ENCODE measurements at places on chromosomes 4 and X.
A peak's percentile ranks its signal among the peaks of the same experiment; 100 is the strongest.

DNA sequence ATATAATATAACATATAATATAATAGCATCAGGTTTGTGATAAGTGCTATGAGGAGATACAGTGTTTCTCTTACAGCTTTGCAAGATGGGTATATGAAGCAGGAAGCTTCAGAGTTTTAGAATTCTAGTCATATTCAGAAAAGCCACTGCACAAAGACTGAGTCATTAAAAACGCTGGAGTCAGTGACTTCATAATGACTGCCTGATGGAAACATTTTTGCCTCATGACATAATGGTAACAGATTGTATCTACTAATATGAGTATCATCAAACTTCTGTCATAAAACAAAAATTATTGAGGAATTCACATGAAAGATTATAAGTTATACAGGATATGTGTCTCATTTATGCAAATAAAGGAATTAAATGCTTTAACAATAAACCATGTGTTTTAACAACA lies 46.8 kb downstream of the EPHA5 start:
- no peak overlapping the region for H3K4me3 ChIP-seq
- H3K36me3 ChIP-seq, result no peaks in the 10 kb centered on the region
- no peaks in the 10 kb centered on the region for H3K27me3 ChIP-seq
- H3K27ac ChIP-seq, result no peak overlapping the region

DNA sequence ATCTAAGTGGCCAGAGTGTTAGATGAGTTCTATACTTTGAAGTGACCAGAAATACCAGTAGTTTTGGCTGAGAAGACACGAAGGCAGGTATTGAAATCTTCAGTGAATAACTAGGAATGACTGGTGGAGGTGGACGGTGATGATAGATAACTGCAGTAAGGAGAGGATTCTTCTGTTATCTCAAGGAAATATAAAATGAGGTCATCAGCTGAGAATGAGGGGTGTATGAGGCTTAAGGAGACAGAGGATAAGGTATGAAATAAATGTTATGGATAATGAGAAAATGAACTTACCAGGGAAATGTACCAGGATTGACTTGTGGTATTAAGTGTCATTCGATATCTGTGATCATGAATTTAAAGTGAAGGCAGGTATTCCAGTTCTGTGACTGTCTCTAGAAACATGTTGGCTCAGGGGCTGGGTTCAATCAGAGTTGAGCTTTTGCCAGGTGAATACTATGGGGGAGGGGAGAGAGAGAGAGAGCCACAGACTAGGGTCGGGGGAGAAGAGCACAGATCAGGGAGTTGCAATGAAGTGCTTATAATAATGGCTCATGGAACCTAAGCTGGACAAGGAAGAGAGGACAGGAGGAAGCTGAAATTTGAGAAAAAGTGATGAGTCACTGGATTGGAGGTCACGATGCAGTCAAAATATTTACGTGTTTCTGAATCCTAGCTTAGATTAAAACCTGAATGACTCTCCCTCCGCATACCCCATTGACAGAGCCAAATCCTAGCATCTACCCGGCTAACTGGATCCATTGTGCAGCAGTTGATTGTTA lies 37.5 kb upstream of the BRS3 start:
- H3K4me3 ChIP-seq, result no peak overlapping the region
- H3K27me3 ChIP-seq, result no peaks in the 10 kb centered on the region
- no peaks in the 10 kb centered on the region for H3K36me3 ChIP-seq
- H3K4me1 ChIP-seq, result no peaks in the 10 kb centered on the region
- H3K27ac ChIP-seq, result no peak overlapping the region

DNA sequence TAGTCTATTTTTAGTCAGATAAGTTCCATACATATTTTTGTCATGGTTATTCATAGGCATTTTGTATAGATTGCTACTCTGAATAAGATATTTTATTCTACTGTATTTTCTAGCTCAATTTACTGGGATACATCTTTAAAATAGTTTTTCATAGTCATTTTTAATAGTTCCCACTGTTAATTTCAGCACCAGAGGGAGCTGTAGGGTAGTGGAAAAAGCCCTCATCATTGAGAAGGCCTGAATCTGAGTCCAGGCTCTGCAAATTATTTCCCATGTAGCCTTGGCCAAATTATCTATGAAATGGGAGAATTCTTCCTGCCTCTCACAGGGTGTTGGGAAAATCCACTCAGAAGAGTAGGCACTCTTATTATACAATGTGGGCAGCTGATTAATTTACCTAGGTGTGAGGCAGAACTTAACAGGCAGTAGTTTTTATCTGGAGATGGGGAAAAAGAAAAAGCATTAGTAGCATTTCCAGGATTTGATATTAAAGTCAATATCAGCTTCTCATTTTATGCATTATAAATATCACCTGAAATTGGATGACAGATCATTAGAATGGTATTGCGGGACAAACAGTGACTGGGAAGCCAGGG lies 102.9 kb upstream of the PAQR3 start:
- H3K27me3 ChIP-seq, result peaks cover 1% of the 10 kb centered on the region
- H3K4me1 ChIP-seq, result no peaks in the 10 kb centered on the region
- DNase-seq, result no peak
- H3K4me3 ChIP-seq, result no peak overlapping the region
- no peak overlapping the region for H3K27ac ChIP-seq

DNA sequence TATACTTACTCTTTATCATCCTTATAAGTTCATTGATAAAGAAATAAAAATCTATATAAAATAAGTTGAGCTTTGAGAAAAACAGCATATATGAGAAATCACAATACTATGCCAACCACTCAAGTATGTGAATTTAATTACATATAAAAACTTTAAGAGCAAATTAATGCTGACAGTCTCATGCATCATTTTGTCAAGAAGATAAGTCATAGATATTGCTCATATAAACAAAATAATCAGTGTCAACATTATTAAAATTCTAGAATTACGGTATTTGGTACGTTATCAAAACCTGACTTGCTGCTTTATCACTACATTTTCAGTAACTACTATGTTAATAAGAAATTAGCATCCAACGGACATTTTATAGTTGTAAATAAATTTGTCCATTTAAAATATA lies 111.2 kb downstream of the FBXO8 start:
- peaks cover 11% of the 10 kb centered on the region for H3K27me3 ChIP-seq
- H3K27ac ChIP-seq, result no peak overlapping the region
- DNase-seq, result no peak
- no peaks in the 10 kb centered on the region for H3K4me1 ChIP-seq
- H3K4me3 ChIP-seq, result no peak overlapping the region

- H3K4me1 ChIP-seq, result no peaks in the 10 kb centered on the region
- no peak overlapping the region for H3K4me3 ChIP-seq
- no peaks in the 10 kb centered on the region for H3K36me3 ChIP-seq
- DNase-seq, result no peak
- no peak overlapping the region for H3K27ac ChIP-seq
Observed at GRCh38 chrX:24117258-24117657, 32.3 kb upstream of the ZFX start.

- peaks cover 75% of the 10 kb centered on the region for H3K36me3 ChIP-seq
- no peaks in the 10 kb centered on the region for H3K27me3 ChIP-seq
- H3K27ac ChIP-seq, result no peak overlapping the region
- no peak for DNase-seq
Observed at GRCh38 chr4:25788703-25789238, 74.0 kb downstream of the SEL1L3 start.

DNA sequence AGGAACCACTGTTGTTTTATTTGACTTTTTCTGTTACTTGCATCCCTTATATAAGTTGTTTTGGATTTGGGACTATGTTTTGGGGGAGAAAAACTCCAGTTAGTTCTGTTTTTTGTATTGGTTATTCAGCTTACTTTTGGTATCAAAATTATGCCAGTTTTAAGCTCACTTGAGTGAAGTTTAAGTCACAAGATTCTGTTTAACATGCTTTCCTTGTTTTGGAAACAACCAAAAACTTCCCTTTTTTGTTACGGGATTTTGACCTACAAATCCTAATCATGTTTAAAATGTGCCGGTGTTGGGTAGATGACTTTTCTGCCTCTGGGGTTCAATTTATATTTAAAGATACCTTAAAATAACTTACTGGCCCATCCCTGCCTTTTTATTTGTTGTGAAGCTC lies 36.0 kb downstream of the CCNI start:
- H3K4me3 ChIP-seq, result no peak overlapping the region
- H3K4me1 ChIP-seq, result peaks cover 1% of the 10 kb centered on the region
- H3K36me3 ChIP-seq, result peaks cover 21% of the 10 kb centered on the region
- H3K27me3 ChIP-seq, result peaks cover 2% of the 10 kb centered on the region

- no peak overlapping the region for H3K27ac ChIP-seq
- no peaks in the 10 kb centered on the region for H3K36me3 ChIP-seq
- H3K4me1 ChIP-seq, result no peaks in the 10 kb centered on the region
- no peaks in the 10 kb centered on the region for H3K27me3 ChIP-seq
- no peak for DNase-seq
- no peak overlapping the region for H3K4me3 ChIP-seq
Observed at GRCh38 chrX:30253257-30253656, 6.3 kb downstream of the MAGEB1 start.

DNA sequence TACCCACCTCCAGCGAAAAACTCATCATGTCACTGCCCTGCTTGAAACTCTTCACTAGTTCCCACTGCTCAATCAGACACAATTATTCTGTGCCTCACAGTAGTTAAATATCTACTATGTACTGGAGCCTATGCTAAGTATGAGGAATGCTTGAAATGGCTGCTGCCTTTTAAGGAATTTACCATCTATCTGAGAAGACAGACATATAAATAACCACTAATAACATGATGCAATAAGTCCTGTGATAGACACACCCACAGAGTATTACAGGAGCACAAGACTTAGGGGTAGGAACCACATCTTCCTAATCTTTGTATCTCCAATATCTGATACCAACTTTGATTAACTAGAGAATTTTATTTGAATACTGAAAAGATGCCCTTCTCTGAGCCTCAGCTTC lies 21.1 kb downstream of the SLC25A53 start:
- no peaks in the 10 kb centered on the region for H3K36me3 ChIP-seq
- peaks cover 15% of the 10 kb centered on the region for H3K4me1 ChIP-seq
- DNase-seq, result no peak
- no peak overlapping the region for H3K27ac ChIP-seq

- peak overlapping the region; percentile 19 for H3K27ac ChIP-seq
- H3K27me3 ChIP-seq, result no peaks in the 10 kb centered on the region
- H3K4me3 ChIP-seq, result peak overlapping the region; percentile 79
- peaks cover 39% of the 10 kb centered on the region for H3K4me1 ChIP-seq
- no peak for DNase-seq
Observed at GRCh38 chrX:24466025-24466424, 939 bp downstream of the PDK3 start.

- no peaks in the 10 kb centered on the region for H3K27me3 ChIP-seq
- no peak overlapping the region for H3K4me3 ChIP-seq
- H3K36me3 ChIP-seq, result no peaks in the 10 kb centered on the region
- H3K27ac ChIP-seq, result no peak overlapping the region
- H3K4me1 ChIP-seq, result no peaks in the 10 kb centered on the region
Observed at GRCh38 chr4:186743261-186743660, 19.6 kb upstream of the FAT1 start.

- no peak for DNase-seq
- H3K4me3 ChIP-seq, result no peak overlapping the region
- H3K27me3 ChIP-seq, result no peaks in the 10 kb centered on the region
- H3K27ac ChIP-seq, result no peak overlapping the region
- no peaks in the 10 kb centered on the region for H3K4me1 ChIP-seq
- no peaks in the 10 kb centered on the region for H3K36me3 ChIP-seq
Observed at GRCh38 chr4:114401483-114401882, 197.1 kb upstream of the UGT8 start.

DNA sequence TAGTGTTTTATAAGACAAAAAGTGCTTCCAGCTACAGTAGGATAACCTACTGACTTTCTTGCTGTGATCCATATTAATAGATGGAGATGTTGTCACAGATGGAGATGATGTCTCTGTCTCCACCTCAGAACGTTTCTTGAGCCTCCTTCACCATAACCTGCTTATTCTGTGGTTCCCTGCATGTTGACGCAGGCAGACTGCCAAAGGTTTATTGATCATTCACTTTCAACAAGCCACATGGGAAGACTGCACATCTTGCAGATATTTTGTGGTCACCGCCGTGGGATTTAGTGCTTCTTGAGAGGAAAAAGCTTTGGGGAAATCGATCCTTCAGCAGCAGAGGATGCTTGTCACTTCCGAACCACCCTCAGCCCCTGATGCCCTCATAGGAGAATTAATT lies 943.0 kb upstream of the PRKX start:
- no peak overlapping the region for H3K27ac ChIP-seq
- no peaks in the 10 kb centered on the region for H3K36me3 ChIP-seq
- H3K4me1 ChIP-seq, result no peaks in the 10 kb centered on the region
- no peaks in the 10 kb centered on the region for H3K27me3 ChIP-seq
- H3K4me3 ChIP-seq, result no peak overlapping the region

- H3K36me3 ChIP-seq, result no peaks in the 10 kb centered on the region
- H3K4me1 ChIP-seq, result no peaks in the 10 kb centered on the region
- H3K27ac ChIP-seq, result no peak overlapping the region
Observed at GRCh38 chrX:104195489-104196084, 29.3 kb downstream of the FAM199X start.

DNA sequence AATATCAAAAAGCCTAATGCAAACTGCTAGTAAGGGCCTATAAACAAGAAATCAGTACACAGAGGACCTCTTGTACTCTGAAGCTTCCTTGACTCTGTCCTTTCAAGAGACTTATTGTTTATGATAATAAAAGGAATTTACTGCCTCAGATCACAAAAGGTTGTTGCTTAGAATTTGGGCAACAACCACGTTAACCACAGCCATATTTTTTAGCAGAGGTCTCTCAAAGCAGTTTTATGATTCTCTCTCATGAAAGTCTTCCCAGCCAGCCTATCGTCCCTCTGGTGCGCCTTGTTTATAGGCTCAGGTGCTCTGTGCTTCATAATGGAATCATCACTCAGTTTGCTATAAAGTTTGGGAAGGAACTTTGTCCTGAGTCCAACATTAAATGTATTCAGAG lies 270.6 kb downstream of the RCHY1 start:
- no peaks in the 10 kb centered on the region for H3K36me3 ChIP-seq
- H3K4me1 ChIP-seq, result no peaks in the 10 kb centered on the region
- H3K4me3 ChIP-seq, result no peak overlapping the region
- H3K27ac ChIP-seq, result no peak overlapping the region

GRCh38 chr4:610411-611261 lies 14.7 kb upstream of the PDE6B start:
- no peak overlapping the region for H3K4me3 ChIP-seq
- no peak overlapping the region for H3K27ac ChIP-seq
- peaks cover 4% of the 10 kb centered on the region for H3K27me3 ChIP-seq
- no peak for DNase-seq
